ENCODE measurements at places on chromosomes 3 and 15. TPM values are rescaled to one million over a fixed set of nuclear protein-coding genes. Genes with fewer than 3 reads are reported as not detected.
A peak's percentile ranks its signal among the peaks of the same experiment; 100 is the strongest.

- H3K4me3 ChIP-seq, result no peak overlapping the region
- DNase-seq, result no peak
- no peaks in the 10 kb centered on the region for H3K36me3 ChIP-seq
- H3K4me1 ChIP-seq, result no peaks in the 10 kb centered on the region
- no peak overlapping the region for H3K27ac ChIP-seq
Observed at GRCh38 chr15:27599034-27599433, 500.1 kb downstream of the OCA2 start.

DNA sequence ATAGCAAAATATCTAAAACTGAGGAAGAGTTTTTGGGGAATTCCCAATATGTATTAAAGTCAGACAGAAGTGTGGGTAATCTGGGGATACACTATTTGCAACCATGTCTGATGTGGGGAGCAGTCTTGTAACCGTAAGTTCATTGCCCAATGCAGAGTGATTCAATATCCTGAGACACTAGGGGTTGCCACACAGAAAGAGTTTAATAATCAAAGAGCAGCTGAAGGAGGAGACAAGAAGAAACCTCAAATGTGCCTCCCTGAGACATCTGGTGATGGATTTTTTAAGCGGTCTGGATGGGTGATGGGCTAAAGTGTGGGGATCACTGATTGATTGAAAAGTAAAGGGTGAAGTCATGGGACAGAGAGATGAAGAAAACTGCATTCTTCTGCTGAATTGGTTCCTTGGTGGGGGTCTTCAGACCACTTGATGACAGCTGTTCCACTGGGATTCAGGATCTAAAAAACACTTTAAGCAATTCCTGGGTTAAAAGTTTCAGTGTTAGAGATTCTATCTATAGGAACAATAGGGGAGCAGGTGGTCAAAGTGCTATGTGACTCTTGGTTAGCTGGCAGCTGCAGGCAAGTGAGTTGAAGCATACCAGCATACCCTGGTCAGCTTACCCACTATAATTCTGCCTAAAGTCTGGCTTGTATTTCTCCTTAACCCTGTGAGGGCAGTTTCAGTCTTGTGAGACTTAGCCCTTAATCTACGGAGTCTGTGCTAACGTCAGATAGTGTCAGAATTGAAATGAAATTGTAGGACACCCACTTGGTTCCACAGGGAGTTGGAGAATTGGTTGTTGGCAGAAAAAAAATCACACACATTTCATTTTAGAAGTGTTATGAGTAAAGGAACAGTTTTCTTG, 425.9 kb upstream of the TGFBR2 start:
- no peak overlapping the region for H3K4me3 ChIP-seq
- peaks cover 3% of the 10 kb centered on the region for H3K4me1 ChIP-seq
- DNase-seq, result no peak

DNA sequence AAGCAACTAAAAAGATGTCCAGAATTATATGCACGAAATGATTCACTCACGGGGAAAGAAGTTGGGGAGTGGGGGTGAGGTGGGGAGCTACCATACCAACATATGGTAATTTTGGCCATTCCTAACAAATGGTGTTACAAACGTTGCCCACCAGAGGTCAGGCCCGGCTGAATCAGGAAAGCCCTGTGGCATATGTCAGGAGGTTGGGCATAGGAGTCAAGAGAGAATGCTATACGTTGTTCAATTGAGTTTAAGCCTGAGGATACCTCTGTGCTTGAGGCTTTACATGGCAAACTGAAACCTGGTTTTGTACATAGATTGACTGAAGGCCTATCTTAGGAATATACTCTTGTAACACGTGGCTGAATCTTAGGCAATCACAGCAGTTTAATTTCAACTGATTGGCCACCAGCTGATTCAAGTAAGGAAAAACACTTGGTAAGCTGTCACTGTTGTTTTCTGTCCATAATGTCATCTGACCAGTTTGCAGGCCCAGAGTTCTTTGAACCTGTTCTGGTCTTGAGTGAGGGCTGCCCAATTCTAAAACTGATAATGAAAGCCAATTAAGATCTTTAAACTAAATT, 23.4 kb upstream of the SLC2A2 start:
- DNase-seq, result peak; percentile 67
- H3K4me3 ChIP-seq, result no peak overlapping the region
- H3K4me1 ChIP-seq, result no peaks in the 10 kb centered on the region
- no peak overlapping the region for H3K27ac ChIP-seq
- H3K36me3 ChIP-seq, result no peaks in the 10 kb centered on the region

DNA sequence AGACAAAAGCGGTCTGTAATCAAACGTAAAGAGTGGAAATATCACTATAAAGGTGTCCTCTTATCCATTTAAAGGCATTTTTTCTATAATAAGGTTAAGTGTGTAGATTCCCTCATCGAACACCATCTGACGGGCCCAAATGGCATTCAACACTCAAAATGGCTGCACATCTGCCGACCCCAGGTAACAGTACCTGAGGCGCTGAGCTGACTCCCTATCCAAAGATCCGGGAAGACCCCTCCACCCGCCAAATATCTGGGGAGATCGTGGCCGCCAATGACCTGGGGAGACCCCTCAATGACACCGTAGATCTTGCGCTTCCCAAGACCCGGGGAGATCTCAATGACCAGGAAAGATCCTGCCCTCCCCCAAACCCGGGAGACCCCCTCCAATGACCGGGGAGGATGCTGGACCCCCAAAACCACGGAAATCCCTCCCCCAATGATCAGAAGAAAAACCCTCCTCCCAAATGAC, 476 bp downstream of the IP6K2 start:
- no peaks in the 10 kb centered on the region for H3K36me3 ChIP-seq
- DNase-seq, result peak; percentile 36
- H3K4me3 ChIP-seq, result peak overlapping the region; percentile 81
- peaks cover 5% of the 10 kb centered on the region for H3K27me3 ChIP-seq
- peaks cover 8% of the 10 kb centered on the region for H3K4me1 ChIP-seq

- no peaks in the 10 kb centered on the region for H3K36me3 ChIP-seq
- DNase-seq, result no peak
- no peaks in the 10 kb centered on the region for H3K4me1 ChIP-seq
- H3K27me3 ChIP-seq, result no peaks in the 10 kb centered on the region
- H3K4me3 ChIP-seq, result no peak overlapping the region
- no peak overlapping the region for H3K27ac ChIP-seq
Observed at GRCh38 chr3:154730186-154730585, 300.2 kb upstream of the GPR149 start.

DNA sequence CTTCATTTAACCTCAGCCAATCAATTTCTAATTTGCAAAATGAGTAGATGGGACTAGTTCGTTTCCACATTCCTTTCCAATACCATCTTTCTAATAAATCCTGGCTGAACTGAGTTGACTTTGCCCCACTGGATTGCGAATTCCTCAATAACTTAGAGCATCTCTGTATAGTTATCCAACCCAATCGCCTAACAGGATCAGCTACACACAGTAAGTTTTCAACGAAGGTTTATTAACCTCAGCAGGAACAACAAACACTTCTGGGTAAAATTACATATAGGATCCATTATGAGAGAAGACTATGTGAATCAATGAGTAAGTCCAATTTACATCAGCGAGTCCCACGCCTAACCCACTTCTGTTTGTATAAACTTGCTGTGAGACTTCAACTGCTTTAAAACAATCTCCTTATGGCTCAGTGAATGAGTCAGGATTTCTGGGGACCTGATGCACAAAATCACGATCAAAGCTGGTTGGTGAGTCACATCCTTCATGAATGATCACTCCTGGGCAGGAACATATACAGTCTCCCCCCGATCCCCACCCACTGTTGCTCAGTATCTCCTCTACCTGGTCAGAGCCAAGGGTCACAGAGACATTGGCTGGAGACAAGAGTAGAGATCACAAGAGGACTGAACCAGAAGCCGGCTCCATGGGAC, 142.8 kb downstream of the EDEM1 start:
- no peak for DNase-seq
- no peak overlapping the region for H3K27ac ChIP-seq
- no peaks in the 10 kb centered on the region for H3K27me3 ChIP-seq
- H3K36me3 ChIP-seq, result no peaks in the 10 kb centered on the region
- no peak overlapping the region for H3K4me3 ChIP-seq
- no peaks in the 10 kb centered on the region for H3K4me1 ChIP-seq

GHSR gene
- total RNA-seq, result not detected

DNA sequence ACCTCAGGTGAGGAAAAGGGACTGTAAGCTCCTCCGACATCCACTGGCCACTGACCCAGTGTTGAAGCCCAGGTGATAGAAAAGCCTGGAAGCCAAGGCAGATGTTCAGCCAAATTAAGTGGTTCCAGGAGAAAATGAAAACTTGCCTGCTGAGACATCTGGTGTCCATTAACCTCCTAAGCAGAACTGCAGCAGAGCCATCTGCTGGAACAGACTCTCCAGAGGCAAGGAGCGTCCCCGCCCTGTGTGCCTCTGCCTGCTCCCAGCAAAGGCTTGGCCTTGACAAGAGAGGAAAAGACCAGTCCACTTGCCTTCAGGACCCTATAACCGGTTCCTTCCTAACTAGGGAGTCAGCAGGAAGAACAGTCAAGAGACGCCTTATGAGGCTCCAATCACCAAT, 48.2 kb downstream of the SRGAP3 start:
- no peak overlapping the region for H3K4me3 ChIP-seq
- no peak overlapping the region for H3K27ac ChIP-seq

- H3K27ac ChIP-seq, result no peak overlapping the region
- no peak for DNase-seq
- H3K27me3 ChIP-seq, result no peaks in the 10 kb centered on the region
- no peaks in the 10 kb centered on the region for H3K4me1 ChIP-seq
- H3K36me3 ChIP-seq, result no peaks in the 10 kb centered on the region
- no peak overlapping the region for H3K4me3 ChIP-seq
Observed at GRCh38 chr3:30754426-30754825, 140.0 kb downstream of the GADL1 start.

- H3K27ac ChIP-seq, result no peak overlapping the region
- no peaks in the 10 kb centered on the region for H3K36me3 ChIP-seq
- H3K27me3 ChIP-seq, result no peaks in the 10 kb centered on the region
- no peaks in the 10 kb centered on the region for H3K4me1 ChIP-seq
- no peak for DNase-seq
Observed at GRCh38 chr3:38597502-38598060, 51.9 kb downstream of the SCN5A start.

DNA sequence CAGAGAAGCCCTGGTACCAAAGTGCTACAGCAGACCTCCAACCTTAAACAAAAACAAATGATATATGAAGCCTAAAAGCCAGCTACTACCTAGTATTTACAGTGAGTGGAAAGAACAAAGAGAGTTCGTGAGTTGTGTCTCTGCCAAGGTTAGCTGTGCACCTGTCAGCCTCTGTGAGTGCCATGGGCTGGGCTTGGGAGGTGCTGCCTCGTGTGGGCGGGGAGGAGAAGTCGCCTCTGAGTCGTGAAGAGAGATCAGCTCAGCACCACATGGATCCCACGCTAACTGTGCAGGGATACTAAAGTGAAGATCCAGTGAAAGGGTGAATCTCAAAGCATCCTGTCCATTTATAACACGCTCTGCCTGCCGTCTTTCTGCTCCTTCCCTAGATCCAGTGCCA, 101.9 kb downstream of the CHDH start:
- DNase-seq, result no peak
- no peak overlapping the region for H3K4me3 ChIP-seq
- H3K4me1 ChIP-seq, result no peaks in the 10 kb centered on the region

CLDN1 gene
- 0.27 TPM for total RNA-seq

SCN5A gene
- 13.1 TPM for total RNA-seq

- H3K4me1 ChIP-seq, result no peaks in the 10 kb centered on the region
- no peak overlapping the region for H3K4me3 ChIP-seq
- DNase-seq, result no peak
- H3K36me3 ChIP-seq, result no peaks in the 10 kb centered on the region
- no peaks in the 10 kb centered on the region for H3K27me3 ChIP-seq
- H3K27ac ChIP-seq, result no peak overlapping the region
Observed at GRCh38 chr3:50557915-50558314, 9.6 kb downstream of the C3orf18 start.

DNA sequence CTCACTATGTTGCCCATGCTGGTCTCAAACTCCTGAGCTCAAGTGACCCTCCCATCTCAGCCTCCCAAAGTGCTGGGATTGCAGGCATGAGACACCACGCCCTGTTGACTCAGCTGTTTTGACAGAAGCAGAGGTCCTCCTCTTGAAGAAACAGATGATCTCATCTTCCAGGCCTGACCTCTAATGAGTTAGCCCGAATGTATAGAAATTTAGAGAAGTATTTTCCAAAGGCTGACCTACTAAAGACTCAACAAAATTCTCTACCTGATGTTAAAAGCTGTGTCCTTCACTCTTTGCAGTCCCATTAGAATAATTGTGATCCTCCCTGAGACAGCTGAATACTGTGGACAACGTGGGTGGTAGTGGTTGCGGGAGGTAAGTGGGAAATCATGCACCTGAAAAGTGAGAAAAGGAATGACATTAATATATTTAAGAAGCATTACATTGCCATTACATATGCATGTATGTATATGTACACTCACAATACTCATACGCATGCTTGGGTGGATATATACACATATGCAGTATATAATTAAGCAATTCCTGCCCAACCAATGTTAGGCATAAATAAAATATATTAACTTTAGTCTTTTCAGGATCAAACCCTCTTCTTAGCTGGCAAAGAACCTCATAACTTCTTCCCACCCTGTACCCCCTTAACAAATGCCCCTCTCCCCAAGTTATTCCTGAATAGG, 204.6 kb upstream of the NR2F2 start:
- H3K36me3 ChIP-seq, result no peaks in the 10 kb centered on the region
- H3K27me3 ChIP-seq, result no peaks in the 10 kb centered on the region
- DNase-seq, result no peak
- H3K4me3 ChIP-seq, result no peak overlapping the region
- H3K27ac ChIP-seq, result no peak overlapping the region

ABHD17C gene
- total RNA-seq, result 8.2 TPM

CAMP gene
- total RNA-seq, result not detected

DNA sequence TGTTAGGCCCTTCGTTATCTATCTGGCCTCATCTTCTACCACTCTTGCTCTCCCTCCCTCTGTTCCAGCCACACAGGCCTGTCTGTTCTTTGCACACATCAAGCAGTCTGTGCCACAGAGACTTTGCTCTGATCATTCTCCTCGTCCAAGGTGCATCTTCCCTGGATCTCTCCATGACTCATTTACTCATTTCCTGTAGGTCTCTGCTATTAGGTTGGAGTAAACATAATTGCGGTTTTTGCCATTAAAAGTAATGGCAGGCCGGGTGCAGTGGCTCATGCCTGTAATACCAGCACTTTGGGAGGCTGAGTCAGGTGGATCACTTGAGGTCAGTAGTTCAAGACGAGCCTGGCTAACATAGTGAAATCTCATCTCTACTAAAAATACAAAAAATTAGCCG, 9.5 kb upstream of the C3orf49 start:
- H3K27me3 ChIP-seq, result no peaks in the 10 kb centered on the region
- no peak overlapping the region for H3K4me3 ChIP-seq
- H3K36me3 ChIP-seq, result no peaks in the 10 kb centered on the region
- DNase-seq, result no peak
- no peak overlapping the region for H3K27ac ChIP-seq

NUP210 gene
- total RNA-seq, result 0.84 TPM

DNA sequence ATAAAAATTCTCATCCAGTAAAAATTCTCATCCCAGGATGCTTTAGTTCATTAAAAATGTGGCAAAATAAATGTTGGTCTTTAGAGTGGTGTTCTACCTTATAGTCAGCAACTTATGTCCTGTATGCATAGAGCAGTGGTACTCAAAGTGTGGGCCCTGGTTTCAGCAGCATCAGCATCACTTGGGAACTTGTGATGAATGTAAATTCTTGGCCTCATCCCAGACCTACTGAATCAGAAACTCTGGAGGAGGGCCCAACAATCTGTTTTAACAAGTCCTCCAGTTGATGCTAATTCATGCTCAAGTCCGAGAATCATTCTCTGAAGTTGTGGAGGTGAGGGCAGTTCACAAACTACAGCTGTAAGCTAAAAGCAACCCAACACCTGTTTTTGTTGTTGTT, 307.3 kb upstream of the SATB1 start:
- H3K27ac ChIP-seq, result no peak overlapping the region
- no peaks in the 10 kb centered on the region for H3K36me3 ChIP-seq

GOLGA8H gene
- total RNA-seq, result 3.3 TPM

Data from endothelial cell of umbilical vein (primary cell).